ENCODE measurements at places on chromosomes 1 and 21.

- no peak for DNase-seq
Measured at GRCh38 chr21:41369920-41370839, 8.4 kb downstream of the MX2 start.

GRCh38 chr21:43370091-43370658 lies 56.8 kb downstream of the SIK1 start:
- DNase-seq, result peak; percentile 7

GRCh38 chr1:35120458-35121133 lies 41.4 kb downstream of the ZMYM1 start:
- DNase-seq, result peak; percentile 45

GRCh38 chr1:99969260-99969728 lies 502 bp upstream of the SLC35A3 start:
- no peak for DNase-seq

GRCh38 chr1:218025454-218025853 lies 259.6 kb upstream of the RRP15 start:
- DNase-seq, result no peak

GRCh38 chr1:160630523-160631451 lies 16.1 kb downstream of the SLAMF1 start:
- DNase-seq, result no peak

- no peak for DNase-seq
Measured at GRCh38 chr1:70738624-70739023, 309.0 kb downstream of the PTGER3 start.

DNA sequence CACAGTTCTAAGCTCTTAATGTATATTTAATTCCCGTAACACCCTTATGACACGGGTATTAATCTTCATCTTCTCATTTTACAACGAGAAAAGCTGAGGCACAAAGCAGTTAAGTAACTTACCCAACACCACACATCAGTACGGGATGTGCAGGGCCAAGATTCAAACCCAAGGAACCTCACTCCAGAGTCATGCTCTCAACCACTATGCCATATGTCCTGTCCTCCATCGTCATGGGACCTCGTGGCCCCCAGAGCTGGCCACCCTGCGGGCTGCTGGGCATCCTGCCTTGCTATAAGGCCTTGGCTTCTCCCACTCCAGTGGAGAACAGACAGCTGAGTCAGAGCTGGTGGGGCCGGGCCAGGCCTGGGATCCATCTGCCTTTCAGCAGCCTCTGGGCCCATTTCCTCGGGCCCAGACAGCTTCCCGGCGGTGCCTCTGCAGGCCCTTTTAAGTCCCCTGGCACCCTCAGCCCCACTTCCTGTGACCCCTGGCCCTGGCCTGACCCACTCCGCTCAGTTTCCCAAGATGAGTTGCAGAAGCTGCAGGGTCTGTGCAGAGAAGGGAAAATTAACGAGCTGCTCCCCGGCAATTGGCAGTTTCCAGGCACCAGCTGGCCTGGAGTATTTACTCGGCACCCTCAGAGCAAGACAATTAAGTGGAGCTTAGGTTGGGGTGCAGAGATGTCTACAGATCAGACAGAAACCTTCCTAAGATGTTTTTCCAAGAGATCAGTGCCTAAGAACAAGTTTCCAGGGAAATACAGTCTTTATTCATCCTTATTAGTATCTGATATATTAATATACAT lies 98.2 kb downstream of the EPHB2 start:
- DNase-seq, result peak; percentile 39

DNA sequence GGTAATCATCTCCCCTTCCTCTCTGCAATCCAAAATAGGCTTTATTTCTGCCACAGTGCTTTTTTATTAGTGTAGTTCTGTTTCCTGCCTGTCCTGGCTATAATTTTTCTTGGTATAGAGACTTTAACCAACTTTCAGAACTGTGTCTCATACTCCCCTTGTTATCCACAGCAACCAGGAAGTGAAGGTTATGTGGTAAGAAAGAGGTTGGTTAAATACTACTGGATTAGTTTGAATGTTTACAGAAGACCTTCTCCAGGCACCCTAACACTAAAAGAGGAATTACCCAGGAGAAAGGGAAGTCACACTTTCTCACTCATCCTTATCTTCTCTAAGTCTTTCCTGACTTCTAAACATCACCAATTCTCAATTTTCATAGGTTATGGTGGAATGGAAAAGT lies 17.8 kb upstream of the TNFSF4 start:
- DNase-seq, result no peak

- no peak for DNase-seq
Measured at GRCh38 chr1:227321035-227321434, 2.7 kb upstream of the CDC42BPA start.

DNA sequence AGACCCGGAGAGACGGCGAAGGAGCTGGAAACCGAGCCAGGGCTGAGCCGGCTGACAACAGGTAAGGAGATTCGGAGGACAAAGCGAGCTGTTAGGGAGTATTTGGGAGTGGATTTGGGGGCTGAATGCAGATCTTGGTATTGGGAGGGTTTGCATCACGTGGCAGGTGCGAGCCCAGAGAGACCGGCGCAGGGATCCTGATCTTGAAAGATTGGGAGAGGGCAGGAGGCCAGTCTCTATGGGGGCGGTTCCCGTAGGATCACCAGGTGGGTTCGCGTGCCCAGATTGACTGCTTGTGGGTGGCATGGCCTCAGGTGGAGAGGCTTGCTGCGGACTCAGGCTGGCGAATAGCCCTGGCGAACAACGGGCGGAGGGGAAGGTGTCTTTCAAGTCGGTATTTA lies 204 bp downstream of the CIART start:
- DNase-seq, result no peak

DNA sequence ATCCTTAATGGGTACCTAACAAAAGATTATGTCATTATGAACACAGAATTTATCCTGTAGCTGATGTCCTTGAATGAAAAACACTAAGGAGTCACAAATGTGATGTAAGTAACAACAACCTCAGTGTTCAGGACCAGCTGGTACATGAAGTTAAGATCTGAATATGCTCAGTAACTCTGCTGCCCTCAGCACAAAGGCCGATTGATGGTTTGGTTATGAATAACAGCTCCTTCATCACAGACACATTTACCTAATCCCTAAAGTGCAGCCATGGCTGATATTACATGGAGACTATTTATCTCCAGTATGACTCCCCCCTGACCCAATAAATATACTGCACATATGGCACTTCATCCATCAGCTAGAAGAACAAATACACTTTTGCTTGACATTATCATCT lies 75.2 kb downstream of the PLPPR5 start:
- no peak for DNase-seq

DNA sequence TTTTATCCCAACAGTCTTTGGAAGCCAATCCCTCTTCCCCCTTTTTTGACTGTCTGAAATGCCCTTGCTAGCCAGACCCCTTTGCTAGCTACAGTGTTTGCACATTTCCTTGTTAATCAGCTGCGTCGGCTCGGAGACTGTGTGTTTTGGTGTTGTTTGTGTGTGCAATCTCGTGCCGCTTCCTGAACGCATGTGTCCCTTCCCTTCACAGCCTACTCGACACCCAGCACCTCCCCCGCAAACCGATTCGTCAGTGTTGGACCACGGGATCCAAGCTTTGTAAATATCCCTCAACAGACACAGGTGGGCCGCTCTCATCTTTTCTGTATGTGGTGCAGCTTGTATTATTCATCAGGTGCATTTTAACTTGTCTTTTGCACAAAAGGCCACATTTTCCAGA lies 298.7 kb downstream of the TM2D1 start:
- peak; percentile 72 for DNase-seq

DNA sequence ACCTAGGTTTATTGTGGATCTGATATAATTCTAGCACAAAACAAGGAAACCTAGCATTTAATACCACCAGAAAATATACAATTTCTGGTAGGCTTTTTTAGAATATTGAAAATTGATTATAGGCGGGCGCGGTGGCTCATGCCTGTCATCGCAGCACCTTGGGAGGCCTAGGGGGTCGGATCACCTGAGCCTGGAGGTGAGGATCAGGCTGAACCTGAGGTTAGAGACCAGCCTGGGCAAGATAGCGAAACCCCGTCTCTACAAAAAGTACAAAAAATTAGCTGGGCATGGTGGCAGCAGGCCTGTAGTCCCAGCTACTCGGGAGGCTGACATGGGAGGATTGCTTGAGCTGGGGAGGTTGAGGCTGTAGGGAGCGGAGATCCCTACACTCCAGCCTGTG lies 948 bp upstream of the COP1 start:
- DNase-seq, result no peak

DNA sequence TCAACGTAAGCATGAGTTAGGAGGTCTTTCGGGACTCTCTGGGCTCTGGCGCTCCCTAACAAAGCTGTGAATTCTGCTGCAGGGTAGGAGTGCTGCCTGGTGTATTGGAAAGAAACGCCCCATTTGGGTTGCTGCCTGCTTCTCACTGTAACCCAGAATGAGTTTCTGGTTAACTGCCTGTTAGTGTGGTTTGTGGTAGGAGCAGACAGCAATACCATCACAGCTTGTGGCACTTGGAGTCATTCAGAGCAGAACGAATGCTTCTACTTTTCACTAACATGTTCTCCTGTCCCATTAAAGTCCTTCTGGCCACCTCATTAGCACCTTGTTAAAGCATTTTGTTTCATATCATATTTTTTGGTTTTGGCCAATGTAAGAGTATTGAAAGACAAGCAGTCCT lies 18.1 kb downstream of the MAP3K7CL start:
- no peak for DNase-seq

DNA sequence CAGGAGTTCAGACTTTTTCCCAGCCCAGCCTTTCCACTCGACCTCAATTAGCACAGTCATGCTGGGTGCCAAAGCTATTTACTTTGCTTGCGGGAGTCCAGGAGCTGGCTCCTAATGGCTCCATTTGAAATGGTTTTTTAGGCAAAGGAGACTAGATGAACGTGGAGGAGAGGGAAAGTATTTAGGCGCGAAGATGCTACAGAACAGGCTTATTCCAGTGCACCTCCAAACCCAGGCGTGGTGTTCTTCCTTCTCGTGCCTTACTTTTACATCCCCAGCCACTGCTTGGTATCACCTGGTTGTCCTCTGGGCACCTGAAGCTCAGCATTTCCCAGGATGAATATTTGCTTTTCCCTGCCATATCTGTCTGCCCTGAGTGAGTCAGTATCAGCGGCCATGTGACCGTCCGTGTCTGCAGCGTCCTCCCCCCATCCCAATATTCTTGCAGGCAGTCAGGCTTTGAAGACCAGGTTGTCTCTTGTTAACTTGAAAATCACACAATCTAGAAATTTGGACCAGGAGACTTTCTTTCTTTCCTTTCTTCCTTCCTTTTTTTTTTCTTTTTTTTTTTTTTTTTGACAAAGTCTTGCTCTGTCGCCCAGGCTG lies 198.5 kb downstream of the DYRK1A start:
- no peak for DNase-seq

- no peak for DNase-seq
Measured at GRCh38 chr1:22636927-22637326, 499 bp downstream of the C1QA start.

DNA sequence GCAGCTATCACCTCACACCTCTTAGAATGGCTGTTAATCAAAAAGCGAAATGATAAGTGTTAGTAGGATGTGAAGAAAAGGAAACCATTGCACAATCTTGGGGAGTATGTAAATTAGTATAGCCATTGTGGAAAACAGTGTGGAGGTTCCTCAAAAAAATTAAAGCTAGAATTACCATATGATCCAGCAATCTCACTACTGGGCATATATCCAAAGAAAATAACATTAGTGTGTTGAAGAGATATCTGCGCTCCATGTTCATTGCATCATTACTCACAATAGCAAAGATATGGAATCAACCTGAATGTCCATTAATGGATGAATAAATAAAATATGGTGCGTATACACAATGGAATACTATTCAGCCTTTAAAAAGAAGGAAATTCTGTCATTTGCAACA lies 68.9 kb downstream of the SNRPE start:
- DNase-seq, result peak; percentile 88

- DNase-seq, result no peak
Measured at GRCh38 chr1:196515904-196516303, 92.3 kb downstream of the KCNT2 start.

GRCh38 chr1:36855699-36856494 lies 178.4 kb downstream of the GRIK3 start:
- DNase-seq, result no peak

- DNase-seq, result peak; percentile 79
Measured at GRCh38 chr1:151494741-151495281, 16.4 kb upstream of the CGN start.

- DNase-seq, result no peak
Measured at GRCh38 chr1:51270751-51271150, 34.7 kb downstream of the RNF11 start.

DNA sequence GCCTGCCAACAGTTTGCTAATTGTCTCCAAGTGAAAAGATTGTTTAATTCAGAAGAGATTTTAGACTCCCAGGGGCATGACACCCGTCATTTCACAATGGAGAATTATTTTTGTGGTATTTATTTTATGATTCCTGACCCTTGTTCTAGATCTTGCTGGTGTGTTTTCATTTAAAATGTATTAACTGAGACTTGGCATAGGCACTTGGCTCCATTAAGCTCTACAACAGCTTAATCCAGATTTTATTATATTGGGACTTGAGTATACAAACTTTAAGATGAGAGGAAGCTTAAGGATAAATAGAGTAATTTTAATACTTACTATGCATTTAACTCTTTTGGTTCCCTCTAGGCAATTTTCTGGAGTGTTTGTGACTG lies 101.3 kb upstream of the KCNE2 start:
- DNase-seq, result no peak

DNA sequence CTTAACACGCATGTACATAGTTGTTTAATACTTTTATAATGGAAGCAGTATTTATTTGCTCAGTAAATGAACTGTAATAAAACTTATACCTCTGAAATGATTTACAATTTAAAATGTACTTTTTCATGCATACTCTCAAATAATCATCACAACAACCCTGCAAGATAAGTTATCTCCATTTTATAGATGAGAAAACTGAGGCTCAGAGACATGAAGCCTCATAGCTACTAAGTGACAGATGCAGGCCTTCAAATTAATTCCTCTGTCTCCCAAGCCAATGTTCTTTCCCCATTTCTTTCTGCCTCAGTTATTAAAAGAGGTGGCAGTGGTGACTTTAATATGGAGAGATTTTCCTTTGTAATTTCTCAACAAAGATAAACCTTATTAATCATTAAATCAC lies 19.6 kb upstream of the CLCA1 start:
- DNase-seq, result no peak

- DNase-seq, result no peak
Measured at GRCh38 chr1:116879478-116880133, 30.1 kb upstream of the PTGFRN start.

GRCh38 chr1:40901886-40902852 lies 40.0 kb upstream of the CITED4 start:
- DNase-seq, result peak; percentile 58

GRCh38 chr1:51957618-51958017 lies 32.9 kb downstream of the RAB3B start:
- no peak for DNase-seq

GRCh38 chr1:75502776-75503175 lies 108.1 kb downstream of the SLC44A5 start:
- peak; percentile 65 for DNase-seq
